ENCODE measurements at places on chromosomes 1 and 21.
A peak's percentile ranks its signal among the peaks of the same experiment; 100 is the strongest.

GRCh38 chr1:118660769-118661168 lies 327.4 kb downstream of the TBX15 start:
- DNase-seq, result no peak

- DNase-seq, result peak; percentile 74
These were observed 4.6 kb upstream of the FOXE3 start for GRCh38 chr1:47411436-47411835.

DNA sequence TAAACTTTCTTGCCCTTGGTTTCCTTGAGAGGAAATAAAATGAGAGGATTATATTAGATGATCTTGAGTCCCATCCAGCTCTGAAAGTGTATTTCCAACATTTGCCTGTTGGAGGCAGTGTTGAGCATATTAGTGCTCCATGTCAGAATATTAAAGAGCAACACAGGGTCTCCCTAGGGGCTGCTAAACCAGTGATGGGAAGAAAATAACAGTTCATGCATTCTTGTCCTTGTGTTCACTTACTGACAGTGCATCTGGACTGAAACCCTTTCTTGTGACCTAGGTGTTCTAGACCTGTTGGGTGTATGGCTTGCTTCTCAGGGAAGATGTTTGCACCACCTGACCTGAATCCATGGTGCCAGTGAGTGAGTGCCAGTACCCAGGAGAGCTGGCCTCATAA lies 124.7 kb upstream of the KIAA0040 start:
- DNase-seq, result no peak

GRCh38 chr21:37546949-37547614 lies 180.5 kb downstream of the DYRK1A start:
- DNase-seq, result peak; percentile 55

GRCh38 chr1:28256197-28256827 lies 3.0 kb upstream of the SESN2 start:
- no peak for DNase-seq

Data from GM23248 (cell line).